ENCODE measurements at places on chromosomes 2 and 18.

DNA sequence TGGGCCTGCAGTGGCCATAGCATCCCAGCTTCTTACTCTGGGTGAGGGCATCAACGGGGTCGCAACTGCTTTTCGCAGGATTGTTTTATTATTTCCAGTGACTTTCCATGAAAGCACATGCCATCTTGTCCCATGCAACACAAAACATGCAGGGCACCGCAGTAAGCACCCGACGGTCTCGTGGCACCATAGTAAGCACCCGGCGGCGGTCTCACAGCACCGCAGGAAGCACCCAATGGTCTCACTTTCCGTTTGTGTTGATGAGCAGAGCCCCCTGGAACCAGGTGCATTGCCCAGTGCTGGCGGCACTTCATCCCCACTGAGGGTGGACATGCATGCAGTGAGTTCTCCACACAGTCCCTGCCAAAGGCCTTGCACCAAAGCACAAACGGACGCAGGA lies 271.9 kb downstream of the MYT1L start:
- DNase-seq = no peak

- DNase-seq = no peak
These were observed 1238.4 kb upstream of the NXPH2 start for GRCh38 chr2:140018541-140018940.

- DNase-seq = no peak
These were observed 271.8 kb downstream of the NEDD4L start for GRCh38 chr18:58315739-58316215.

- no peak for DNase-seq
These were observed 127.6 kb upstream of the TANK start for GRCh38 chr2:161032635-161033034.

DNA sequence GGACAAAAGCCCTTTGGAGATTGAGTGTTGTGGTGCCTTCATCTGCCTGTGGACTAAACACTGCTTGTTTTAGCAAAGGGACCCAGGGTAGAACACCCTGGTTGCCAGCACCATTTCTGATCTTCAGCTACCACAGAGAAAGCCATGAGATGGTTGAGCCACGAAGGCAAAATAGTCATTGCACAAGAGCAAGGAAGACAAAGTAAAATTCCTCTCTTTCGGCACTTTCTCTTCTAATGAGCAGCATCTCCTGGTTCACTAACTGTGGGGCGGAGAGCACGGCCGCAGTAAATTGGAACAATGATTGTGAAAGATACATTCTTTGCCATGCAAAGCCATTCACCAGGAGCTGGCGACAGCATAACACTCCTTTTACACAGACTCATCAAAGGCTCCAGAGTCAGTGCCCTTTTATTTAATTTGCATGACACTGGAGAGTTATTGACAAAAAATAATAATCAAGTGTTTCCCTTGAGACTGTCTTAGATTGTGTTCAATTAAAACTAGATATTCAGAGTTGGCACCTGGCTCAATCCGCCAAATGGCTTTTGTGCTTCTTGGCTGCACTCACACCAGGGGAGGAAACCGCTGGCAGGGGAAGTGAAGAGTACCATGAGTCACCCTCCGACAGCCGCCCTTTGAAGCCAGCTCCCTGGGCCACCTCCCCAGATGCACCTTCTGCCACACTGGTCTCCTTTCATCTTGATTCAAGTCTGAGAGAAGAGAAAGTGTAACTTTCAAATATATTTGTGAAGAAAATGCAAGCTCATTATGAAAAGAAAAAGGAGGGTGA lies 100.5 kb upstream of the MEIS1 start:
- no peak for DNase-seq

DNA sequence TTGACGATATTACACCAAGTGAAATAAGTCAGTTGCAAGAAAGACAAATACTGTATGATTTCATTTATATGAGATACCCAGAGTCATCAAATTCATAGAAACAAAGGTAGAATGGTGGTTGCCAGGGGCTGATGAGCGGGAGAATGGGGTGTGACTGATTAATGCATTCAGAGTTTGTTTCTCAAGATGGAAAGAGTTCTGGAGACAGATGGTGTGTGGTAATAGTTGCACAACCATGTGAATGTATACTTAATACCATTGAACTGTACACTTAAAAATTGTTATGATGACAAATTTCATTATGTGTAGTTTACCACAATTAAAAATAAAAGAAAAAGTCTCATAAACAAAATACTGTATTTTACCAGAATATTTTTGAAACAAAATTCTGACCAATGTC lies 117.3 kb downstream of the PIGN start:
- no peak for DNase-seq

DNA sequence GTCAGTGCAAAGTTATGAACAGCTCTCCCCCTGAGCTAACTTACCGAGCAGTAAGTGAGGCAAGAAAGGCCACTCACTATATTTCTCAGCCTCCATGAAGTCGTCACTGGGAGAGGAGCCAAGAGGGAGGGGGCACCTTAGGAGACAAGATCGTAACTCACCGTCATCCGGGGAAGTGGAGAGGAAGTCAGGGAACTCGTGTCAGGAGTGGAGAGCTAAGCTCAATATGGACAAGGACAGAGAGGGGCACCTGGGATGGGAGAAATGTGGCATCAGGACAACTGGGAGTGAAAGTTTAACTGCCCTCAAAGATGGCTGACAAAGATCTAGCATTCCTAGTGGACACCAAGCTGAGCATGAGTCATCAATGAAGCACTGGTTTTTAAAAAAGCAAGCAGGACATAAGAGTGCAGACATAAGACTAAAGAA lies 37.1 kb downstream of the BCL11A start:
- no peak for DNase-seq

- no peak for DNase-seq
These were observed 333.2 kb upstream of the UBE2E3 start for GRCh38 chr2:180647221-180647620.

DNA sequence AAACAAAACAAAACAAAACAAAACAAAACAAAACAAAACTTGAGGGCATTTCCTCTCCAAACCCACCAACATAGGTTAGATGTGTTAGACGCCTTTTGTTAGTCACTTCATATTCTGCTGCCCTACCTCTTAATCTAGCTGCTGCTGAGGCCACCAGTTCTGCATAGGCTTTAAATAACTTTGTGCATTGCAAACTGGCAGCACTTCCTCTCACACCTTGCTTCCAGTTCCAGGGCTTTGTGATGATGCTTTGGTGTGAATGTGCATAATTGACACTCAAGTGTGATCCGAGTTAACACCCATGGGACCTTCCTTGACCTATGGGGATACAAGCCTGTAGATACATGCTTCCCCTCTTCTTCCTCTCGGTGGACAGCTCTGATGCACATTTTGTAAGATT lies 2.3 kb upstream of the SERPINB11 start:
- DNase-seq = no peak

DNA sequence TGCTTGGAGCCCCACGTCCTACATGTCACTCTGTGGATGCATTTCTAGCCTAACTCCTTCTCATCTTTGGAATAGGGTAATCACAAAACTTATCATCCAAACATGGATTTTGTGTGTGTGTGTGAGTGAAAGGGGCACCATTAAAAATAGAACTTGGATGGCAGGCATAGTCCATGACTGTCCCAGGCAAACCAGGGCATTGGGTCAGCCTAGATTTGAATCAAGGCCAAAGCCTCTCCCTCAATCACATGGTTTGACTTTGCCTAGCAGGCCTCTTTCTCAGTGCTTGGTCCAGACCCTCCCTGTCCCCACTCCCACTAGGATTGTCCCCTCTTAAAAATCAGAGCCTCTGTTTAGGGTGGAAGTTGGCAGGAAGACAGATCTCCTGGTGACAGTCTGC lies 67.4 kb upstream of the BCL2L11 start:
- DNase-seq = no peak

DNA sequence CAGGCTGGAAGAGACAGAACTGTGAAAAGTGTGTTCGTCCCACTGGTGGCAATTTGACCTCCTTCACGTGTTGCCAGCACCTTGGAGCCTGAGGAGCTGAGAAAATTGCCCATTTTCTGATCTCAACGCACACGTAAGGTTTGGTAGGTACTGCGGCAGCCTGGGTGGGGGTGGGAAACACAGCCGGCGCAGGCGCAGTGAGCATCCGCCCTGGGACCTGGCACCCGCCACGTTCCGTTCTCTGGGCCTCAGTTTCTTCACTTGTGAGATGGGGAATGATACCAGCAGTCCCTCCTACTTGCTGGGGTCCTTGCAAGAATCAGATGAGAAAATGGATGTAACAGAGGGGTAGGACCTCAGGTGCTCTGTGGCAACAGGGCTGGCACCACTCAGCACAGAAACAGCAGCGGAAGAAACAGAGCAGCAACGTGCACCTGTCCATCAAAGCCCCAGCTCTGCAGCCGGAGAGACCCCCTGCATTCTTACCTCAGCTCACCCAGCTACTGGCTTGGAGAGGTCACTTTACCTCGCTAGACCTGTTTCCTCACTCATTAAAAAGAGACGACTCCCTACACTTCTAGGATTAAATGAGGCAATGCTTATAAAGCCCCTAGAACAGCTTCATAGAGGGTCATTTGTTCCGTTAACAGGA lies 458.0 kb upstream of the ID2 start:
- no peak for DNase-seq

All from caudate nucleus (tissue), 63 donors.